ENCODE measurements at places on chromosomes 12 and 14.
A peak's percentile ranks its signal among the peaks of the same experiment; 100 is the strongest.

DNA sequence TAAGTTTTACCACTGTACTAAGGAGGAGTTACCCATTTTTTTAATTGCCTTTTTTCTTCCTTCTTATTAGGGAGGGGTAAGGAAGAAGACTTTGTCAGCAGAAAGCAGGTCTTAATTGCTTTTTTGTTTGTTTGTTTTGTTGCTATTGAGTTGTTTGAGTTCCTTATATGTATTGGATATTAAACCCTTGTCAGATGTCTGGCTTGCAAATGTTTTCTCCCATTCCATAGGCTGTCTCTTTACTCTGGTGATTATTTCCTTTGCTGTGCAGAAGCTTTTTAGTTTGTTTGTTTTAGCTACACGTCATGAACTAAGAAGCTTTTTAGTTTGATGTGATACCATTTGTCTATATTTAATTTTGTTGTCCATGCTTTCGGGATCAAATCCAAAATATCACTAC is 13.3 kb downstream of the SPIC start:
- DNase-seq, result no peak

DNA sequence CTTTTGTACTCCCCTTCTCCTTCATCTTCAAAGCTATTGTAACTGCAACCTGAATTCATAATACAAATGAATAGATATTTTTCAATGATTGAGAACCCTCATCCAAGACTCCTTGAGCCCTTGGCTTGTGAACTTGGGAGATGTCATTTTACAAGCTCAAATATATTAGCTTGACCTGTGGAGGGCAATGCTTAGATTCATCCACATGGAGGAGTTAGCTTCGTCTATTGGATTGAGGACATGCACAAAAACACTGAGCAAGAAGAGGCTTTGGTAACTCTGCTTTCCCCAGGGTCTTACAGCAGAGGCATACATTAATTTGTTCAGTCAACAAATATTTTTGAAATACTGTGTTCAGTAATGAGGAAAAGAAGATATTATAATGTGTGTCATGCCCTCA is 101.1 kb downstream of the OTOGL start:
- no peak for DNase-seq

DNA sequence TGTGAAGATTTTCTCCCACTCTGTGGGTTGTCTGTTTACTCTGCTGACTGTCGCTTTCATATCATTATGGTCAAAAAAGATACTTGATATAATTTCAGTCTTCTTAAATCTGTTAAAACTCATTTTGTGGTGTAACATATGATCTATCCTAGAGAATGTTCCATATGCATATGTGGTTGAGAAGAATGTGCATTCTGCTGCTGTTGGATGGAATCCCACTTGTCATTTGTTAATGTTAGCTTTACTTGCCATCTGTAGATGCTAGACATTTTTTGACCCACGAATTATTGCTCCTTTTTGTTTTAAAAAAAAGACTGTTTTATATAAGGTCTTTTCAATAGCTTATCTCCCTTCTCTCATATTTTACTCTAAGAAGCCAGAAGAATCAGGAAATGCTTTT is 26.3 kb upstream of the OR5AU1 start:
- no peak for DNase-seq

GRCh38 chr14:39060818-39061437 is 42.1 kb downstream of the SEC23A start:
- no peak for DNase-seq

DNA sequence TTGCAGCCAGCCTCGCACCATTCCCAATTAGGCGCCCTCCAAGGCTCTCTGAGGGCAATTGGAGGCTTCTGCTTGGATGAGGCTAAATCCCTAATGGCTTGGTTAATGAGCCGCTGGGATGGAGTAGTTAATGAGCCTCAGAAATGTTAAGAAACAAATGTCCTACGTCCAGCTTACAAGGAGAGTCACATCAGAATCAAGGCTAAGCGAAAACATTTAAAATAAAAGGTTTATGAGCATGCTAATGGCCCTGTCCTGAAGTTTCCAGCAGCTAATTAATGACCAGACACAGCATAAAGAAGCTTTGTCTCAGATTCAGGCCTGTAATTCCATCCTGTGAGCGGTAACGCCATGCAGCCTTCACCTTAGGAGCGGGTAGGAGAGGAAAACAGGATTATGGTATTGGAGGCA is 200.7 kb upstream of the BCL2L14 start:
- no peak for DNase-seq

- peak; percentile 51 for DNase-seq
Observed at GRCh38 chr12:78403681-78404080, 460.9 kb upstream of the SYT1 start.

DNA sequence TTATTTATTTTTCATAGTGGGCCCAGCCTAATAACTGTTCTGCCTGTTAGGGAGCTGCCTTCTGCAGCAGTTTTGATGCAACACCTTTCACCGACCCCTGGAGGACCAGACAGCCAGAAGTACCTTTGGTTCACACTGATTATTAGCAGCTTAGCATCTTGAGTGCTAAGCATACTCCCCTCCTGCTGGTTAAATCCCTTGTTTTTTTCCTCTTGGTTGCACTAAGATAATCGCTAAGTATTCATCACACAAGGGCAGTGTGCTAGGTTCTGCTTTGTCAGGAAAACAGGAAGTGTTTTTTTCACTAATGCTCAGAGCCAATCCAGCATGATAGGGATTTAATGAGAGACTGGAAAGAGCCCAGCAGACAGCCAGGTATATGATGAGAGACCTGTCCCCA is 437.0 kb downstream of the FUT8 start:
- no peak for DNase-seq
